ENCODE measurements at places on chromosomes 6 and 20.

- DNase-seq = no peak
Measured at GRCh38 chr6:12916006-12916405, 199.4 kb downstream of the PHACTR1 start.

GRCh38 chr6:126446248-126446647 lies 106.3 kb downstream of the CENPW start:
- DNase-seq = no peak

GRCh38 chr6:116017546-116018295 lies 43.0 kb downstream of the FRK start:
- no peak for DNase-seq

DNA sequence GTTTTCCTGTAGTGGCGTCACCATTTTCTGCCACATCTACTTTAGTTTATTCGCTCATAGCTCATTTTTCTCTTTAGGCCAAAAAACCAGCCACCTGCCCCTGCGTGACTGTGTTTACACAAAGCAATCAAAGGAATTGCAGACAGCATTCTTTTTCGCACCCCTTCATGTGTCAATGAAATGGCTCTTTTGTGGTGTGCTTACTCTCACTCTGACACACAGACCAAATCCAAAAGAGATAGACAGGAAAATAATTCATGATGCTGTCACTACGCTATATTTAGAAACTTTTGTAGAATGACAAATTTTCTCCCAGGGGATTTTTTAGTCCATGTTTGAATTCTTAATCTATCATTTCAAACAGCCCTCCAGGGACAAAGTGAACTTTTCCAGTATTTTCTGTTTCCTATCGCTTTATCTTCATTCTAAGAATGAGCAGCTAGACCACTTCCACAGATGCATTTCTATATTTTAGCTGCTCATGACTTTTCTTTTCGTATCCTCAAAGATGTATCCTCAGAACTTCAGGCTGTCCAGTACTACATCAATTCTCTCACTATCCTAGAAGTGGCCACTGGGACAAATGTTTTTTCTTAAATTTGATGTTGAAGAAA lies 37.9 kb upstream of the KHDRBS2 start:
- DNase-seq = no peak

DNA sequence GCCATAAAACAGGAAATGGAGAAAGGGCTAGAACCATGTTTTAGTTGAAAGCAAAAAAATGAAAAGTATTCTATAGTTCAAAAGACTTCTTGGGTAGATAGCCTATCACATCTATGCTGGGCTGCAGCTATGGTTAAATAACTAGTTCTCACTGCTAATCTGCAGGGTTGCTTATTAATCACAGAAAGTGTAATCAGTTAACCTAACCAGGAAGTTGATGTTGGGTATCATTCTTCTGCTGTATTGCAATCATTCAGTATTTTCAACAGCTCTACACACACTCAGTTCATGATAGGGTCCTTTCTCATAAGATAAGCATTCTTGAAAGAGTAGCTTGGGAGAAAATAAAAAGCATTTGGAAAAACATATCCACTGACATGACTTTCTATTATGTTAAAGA lies 135.2 kb upstream of the TCF21 start:
- DNase-seq = no peak

GRCh38 chr6:43125555-43125954 lies 45.5 kb upstream of the SRF start:
- no peak for DNase-seq

DNA sequence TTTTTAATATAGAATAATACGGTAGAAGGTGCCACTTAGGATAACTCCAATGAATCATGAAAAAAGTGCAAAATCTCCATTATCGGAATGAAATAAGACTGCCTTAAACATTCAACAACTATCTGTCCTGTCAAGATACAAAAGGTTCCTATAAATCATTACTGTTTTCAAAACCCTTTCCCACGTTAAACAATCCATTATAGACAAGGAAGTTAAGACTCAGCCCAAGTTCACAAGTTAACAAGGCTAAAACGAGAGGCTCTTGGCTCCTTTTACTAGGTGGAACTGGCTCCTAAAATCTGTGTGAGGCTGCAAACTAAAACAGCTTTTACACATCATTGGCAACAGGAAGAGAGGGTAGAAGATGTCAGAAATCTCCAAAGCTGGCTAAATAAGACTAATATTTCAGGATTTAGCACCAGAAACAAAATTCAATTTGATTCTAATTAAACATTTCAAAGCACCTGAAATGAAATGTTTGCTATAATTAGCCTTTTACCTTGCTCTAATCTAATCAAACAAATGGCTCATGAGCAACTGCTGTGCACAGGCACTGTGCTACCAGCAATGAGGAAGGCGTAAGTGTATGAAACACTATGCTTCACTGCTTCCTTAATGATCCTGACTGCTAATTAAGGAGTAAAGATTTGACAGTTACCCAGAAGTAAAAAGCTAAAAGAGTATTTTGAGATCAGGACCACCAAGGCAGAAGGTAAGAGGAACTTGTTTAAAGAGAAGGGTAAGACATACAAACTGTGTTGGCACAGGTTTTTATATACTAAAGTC lies 109.7 kb downstream of the DST start:
- no peak for DNase-seq

Measured in urothelium cell line (cell line).